GM23338 (cell line): ENCODE measurements at places on chromosomes 7 and 10. TPM values are rescaled to one million over a fixed set of nuclear protein-coding genes. Genes with fewer than 3 reads are reported as not detected.

- no peak overlapping the region for H3K27ac ChIP-seq
- no peaks in the 10 kb centered on the region; the same call in 1 of the 2 replicates for H3K36me3 ChIP-seq
- H3K4me3 ChIP-seq: no peak overlapping the region
- no peak for DNase-seq
- peaks cover 23% of the 10 kb centered on the region for H3K27me3 ChIP-seq
Observed at GRCh38 chr10:101576211-101576863, 11.7 kb downstream of the POLL start.

GRCh38 chr7:71731740-71732139 is 599.8 kb downstream of the GALNT17 start:
- H3K4me3 ChIP-seq: no peak overlapping the region
- no peak overlapping the region for H3K27ac ChIP-seq
- H3K27me3 ChIP-seq: no peaks in the 10 kb centered on the region
- H3K36me3 ChIP-seq: no peaks in the 10 kb centered on the region
- H3K4me1 ChIP-seq: peaks cover 6% of the 10 kb centered on the region; the same call in 1 of the 2 replicates

- H3K36me3 ChIP-seq: no peaks in the 10 kb centered on the region
- H3K27ac ChIP-seq: no peak overlapping the region
- peak; percentile 83 for DNase-seq
- no peaks in the 10 kb centered on the region for H3K4me1 ChIP-seq
Observed at GRCh38 chr7:66043681-66044497, 31.7 kb upstream of the ASL start.

The CYP3A5 gene
- not detected in 2 replicates for total RNA-seq

- H3K4me1 ChIP-seq: peaks cover 30% of the 10 kb centered on the region
- no peak overlapping the region for H3K27ac ChIP-seq
- no peaks in the 10 kb centered on the region for H3K27me3 ChIP-seq
Observed at GRCh38 chr7:98283887-98284222, 2.4 kb downstream of the BRI3 start.

The CALHM2 gene
- 2.1 and 2.7 TPM in 2 replicates for total RNA-seq

The PLPP4 gene
- total RNA-seq: 0.31 TPM in 1 of 2 replicates, not detected in the other

DNA sequence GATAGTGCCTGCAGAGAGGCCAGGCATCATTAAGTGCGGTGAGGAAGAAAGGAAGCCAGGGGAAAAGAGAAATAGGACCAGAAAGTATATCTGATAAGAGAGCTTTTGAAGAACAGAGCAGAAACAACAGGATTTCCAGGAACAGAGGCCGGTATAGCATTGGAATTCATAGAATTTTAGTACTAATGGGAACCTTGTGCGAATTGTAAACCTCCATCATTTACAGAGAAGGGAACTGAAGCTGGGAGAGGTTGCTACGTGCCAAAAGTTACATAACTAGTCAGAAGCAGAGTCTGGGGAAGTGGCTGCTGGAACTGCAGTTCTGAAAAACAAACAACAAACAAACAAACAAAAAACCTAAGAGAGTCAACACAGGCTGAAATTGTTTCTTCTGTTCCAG is 5.4 kb upstream of the ZMYND11 start:
- no peak for DNase-seq
- H3K27me3 ChIP-seq: peaks cover 26% of the 10 kb centered on the region
- no peaks in the 10 kb centered on the region for H3K36me3 ChIP-seq
- H3K27ac ChIP-seq: no peak overlapping the region

- DNase-seq: no peak
- H3K27ac ChIP-seq: no peak overlapping the region
- no peaks in the 10 kb centered on the region for H3K27me3 ChIP-seq
- peaks cover 21% of the 10 kb centered on the region for H3K4me1 ChIP-seq
- H3K4me3 ChIP-seq: no peak overlapping the region
Observed at GRCh38 chr10:76001019-76001418, 569.6 kb downstream of the LRMDA start.

GRCh38 chr7:50314836-50315592 is 10.5 kb downstream of the IKZF1 start:
- no peak overlapping the region for H3K27ac ChIP-seq
- H3K27me3 ChIP-seq: no peaks in the 10 kb centered on the region
- peak; percentile 10 for DNase-seq
- H3K36me3 ChIP-seq: no peaks in the 10 kb centered on the region
- peaks cover 53% of the 10 kb centered on the region for H3K4me1 ChIP-seq
- H3K4me3 ChIP-seq: no peak overlapping the region

The PWWP2B gene
- 8.6 and 12.8 TPM in 2 replicates for total RNA-seq

- no peak overlapping the region for H3K4me3 ChIP-seq
- no peak for DNase-seq
- H3K27ac ChIP-seq: no peak overlapping the region
- no peaks in the 10 kb centered on the region for H3K27me3 ChIP-seq
Observed at GRCh38 chr10:123958241-123958640, 66.6 kb upstream of the CPXM2 start.

- no peak overlapping the region for H3K4me3 ChIP-seq
- no peaks in the 10 kb centered on the region for H3K36me3 ChIP-seq
- DNase-seq: no peak
- H3K4me1 ChIP-seq: no peaks in the 10 kb centered on the region
Observed at GRCh38 chr10:123093489-123093888, 42.3 kb upstream of the HMX3 start.

The FBXL13 gene
- total RNA-seq: 2.5 and 6.0 TPM in 2 replicates
